Stimulated activated CD8-positive, alpha-beta memory T cell treated with anti-CD3 and anti-CD28 coated beads, Interleukin-7, amount 100 ng/mL, for 24 hours (primary cell): ENCODE measurements at places on chromosomes 11 and 22.

GRCh38 chr11:69216647-69217051 lies 60.9 kb downstream of the SMIM38 start:
- DNase-seq: no peak

- DNase-seq: no peak
These were observed 23.9 kb downstream of the DKK3 start for GRCh38 chr11:11984563-11984962.

GRCh38 chr11:121603316-121603715 lies 150.5 kb upstream of the SORL1-AS1 start:
- no peak for DNase-seq

DNA sequence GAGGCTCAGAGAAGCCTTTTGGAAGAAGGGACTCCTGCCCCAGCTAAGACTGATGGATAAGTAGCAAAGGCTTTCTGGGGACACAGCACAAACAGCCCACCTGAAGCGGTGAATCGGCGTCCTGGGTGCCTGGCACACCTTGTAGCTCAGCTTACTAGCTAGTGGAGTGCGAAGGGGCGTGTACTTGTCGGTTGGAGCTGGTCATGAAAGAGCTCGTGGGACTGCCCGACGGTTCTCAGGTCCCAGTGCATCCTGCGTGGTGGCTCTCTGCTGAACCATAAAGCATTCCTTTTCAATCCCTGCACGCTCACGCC lies 690 bp upstream of the UVRAG start:
- no peak for DNase-seq

DNA sequence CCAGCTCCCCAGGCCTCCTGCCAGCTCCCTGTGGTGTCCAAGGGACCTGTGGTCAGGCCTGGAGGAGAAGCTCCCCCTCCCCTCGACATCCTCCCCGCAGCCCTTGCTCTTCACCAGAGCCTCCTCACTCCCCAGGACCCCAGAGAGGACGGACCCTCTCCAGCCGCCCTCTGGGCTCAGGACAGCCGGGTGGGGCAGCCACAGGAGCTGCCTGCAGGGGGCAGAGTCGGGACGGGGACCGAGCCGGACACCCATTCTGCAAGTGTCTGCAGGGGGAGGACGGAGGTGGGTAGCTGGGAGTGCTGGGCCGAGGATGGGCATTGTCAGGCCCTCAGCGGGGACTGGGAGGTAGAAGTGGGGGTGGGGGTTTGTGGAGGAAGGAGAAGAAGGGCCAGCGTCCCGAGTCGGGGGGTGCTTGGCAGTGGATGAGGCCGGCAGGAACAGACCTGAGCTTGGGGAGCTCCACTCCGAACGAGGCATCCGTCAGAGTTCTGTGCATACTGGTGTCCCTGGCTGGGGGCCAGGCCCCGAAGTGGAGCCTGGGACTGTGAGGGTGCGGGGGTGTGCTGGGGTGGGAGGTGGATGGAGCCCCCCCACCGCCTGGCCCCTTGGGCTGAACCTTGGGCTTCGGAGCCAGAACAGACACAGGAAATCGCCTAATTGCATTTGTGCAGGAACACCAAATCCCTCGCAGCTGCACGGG lies 15.2 kb downstream of the PRR33 start:
- DNase-seq: no peak

GRCh38 chr11:47270331-47271271 lies 668 bp downstream of the MADD start:
- DNase-seq: no peak

GRCh38 chr11:95193541-95193940 lies 37.5 kb downstream of the SESN3 start:
- no peak for DNase-seq

DNA sequence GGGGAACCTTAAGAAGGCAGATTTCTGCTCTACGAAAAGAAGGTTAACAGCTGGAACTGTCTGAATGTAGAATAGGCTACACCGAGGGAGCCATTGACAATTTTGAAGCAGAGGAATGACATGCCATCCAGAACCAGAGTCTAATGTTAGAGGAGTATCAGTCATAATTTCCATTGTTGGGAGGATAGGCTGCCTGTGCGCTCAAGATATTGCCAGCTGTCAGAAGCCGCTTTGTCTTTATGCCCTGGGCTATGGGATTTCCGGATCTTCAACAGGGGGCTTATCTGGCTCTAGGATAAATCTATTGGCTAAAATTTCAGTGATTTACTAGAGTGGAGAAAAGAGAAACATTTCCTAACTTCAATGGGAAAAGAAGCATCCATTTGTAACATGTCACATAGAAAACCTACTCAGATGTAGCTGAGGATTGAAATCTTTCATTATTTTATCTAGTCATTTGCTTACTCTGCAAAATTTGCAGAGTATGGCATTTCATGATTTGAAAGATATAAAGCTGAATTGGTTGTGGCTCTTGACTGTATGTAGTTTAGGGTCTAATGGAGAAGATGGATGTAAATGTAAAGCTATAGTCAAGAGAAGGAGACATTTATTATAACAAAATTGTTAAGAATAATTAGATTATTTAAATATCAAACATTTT lies 78.9 kb downstream of the ANO3 start:
- no peak for DNase-seq
